ENCODE measurements at places on chromosomes 7 and 10.

DNA sequence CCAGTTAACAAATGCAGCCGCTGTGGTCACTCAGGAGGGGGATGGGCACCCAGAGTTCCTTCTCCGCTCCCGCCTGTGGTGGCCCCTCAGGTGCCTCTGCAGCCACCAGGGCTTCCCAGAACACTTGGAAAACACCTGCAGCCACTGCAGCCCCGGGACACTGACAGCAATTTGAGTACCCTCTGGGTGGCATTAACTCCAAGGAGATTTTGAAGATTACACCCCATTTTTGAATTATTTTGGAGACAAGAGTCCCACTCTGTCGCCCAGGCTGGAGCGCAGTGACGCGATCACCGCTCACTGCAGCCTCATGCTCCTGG is 32.2 kb downstream of the IL15RA start:
- no peak for DNase-seq

DNA sequence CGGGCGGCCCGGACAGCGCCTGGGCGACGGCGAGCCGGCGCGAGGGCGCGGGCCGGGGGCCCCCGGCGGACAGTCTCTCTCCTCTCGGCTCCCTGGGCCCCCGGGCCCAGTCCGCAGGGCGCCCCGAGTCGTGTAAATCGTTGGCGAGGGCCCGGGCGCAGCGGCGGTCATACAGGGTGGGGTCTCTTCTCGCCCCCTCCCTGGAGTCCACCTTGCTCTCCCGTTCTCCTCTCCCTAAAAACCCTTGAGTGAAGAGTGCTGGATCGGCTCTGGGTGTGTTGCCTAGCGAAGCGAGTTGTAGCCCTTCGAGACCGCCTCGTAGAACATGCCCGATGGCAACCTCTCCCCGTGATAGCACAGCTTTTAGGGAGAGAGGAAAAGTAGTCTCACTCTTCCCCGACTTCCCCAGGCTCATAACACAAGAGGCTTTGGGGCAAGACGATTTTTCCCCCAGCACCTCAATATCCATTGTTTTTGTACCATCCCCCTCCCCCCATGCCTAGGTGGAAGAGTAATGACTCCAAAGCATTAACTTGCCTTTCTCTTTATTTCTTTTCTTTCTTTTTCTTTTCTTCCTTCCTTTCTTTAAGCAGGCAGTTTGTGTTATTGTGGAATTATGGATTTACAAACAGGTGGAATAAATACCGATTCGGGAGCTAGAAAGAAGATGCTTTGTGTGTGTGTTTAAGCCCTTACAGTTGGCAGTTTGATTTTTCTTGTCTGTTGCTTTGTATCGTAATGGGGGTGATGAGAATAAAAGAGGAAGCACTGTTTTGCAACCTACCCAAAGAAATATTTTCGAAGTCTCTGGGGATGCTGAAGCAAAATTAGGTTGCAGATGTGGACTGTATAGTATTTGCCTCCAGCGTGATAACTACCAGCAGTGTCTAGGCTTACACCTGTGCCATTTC is 822 bp downstream of the SHOC2 start:
- DNase-seq: no peak

DNA sequence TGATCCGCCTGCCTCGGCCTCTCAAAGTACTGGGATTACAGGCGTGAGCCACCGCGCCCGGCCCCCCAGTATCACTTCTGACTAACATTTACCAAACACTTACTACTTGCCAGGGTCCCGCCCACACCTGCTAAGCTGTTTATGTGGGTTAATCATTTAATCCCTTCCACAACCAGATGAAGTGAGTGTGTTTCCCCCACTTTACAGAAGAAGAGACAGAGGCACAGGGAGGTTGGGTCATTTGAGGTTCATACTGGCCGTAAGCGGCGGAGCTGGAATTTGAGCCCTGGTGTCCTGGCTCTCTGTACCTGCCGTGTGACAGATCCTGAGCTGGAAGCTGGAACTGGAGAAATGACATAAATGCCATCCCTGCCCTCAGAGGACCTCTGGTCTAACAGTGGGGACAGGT is 15.1 kb upstream of the VPS37D start:
- DNase-seq: no peak

GRCh38 chr7:78959477-78959876 is 494.0 kb downstream of the MAGI2 start:
- DNase-seq: no peak

DNA sequence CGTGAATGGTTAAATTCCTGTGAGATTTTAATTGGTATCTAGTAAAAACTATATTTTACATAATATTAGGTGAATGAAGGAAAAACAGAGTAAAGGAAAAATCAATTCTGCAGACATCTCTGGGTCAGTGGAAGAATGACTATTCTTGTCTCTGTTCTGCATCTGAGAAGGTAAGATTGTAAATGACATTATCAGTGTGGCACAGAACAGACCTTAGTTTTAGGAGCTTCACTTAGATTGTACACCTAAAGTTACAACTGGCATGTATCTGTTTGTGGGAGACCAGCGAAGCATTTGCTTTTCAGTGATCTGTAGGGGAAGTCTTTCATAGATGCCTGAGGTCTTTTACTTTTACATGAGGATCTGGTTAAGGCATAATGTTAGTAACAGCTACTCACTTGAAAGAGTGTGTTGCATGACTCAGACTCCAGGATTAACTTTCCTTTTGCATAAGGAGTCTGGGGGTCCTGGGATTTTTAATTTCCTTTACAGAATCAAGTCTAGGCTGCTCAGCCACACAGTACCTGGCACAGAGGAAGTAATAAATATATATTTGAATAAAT is 56.2 kb downstream of the JMJD1C start:
- no peak for DNase-seq

DNA sequence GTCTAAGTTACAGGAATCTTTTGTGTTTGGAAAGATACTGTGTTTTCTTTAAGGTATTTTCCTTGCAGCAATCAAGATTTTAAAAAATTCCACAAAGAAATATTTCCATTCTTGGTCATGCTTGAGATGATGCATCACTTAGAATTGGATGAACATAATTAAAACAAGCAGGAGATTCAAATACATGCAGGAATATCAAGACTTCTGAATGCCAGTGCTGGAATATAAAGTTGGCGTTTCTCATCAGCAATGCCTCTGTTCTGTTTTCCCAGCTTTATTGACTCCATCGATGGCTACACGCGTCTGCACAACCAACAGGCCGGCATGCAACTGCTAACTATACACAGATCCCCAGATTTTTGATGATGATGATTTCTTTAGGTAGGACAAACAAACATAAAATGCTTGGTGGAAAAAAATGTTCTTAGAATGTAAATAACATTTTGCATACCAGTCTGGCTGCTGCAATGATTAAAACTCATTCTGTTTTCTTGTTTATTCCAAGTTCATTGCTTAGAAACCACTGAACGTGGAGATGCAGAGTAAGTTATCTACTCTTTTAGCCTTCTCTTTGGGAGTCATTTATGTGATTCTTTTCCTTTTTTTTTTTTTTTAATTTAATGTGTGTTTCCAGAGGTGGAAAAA is 91.3 kb upstream of the FAM171A1 start:
- DNase-seq: no peak

GRCh38 chr7:28512668-28513440 is 100.5 kb downstream of the CREB5 start:
- DNase-seq: no peak

GRCh38 chr10:83869898-83870297 is 269.4 kb upstream of the GHITM start:
- DNase-seq: no peak

- no peak for DNase-seq
These were observed 49.0 kb upstream of the EN2 start for GRCh38 chr7:155408651-155409586.

DNA sequence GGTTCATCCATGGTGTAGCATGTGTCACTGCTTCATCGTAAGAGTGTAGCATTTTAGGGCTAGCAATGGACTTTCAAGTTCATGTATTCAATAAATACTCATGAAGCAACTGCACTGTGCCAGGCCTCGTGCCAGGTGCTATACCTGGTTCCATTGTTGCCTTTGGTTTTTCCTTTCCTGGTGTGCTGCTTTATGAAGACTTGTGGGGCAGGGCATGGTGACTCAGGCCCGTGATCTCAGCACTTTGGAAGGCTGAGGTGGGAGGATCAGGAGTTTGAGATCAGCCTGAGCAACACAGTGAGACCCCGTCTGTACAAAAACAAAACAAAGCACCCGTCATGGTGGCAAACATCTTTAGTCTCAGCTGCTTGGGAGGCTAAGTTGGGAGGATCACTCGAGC is 2.2 kb upstream of the CPA4 start:
- no peak for DNase-seq

DNA sequence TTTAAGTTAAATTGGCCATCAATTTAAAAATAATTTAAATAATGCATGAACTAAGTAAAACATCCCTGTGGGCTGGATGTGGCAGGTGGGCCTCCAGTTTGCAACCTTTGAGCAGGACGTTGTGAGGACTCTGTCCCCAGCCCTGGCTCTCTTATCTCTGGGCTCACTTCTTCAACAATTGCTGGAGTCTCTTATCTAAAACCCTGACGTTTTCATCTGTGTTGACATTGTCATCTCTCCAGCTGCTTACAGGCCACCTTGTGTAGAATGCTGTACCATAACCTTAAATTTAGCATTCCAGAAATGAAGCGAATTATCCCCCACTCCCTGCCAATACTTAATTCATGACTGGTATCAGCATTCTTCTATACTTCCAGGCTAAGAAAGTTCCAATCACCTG is 3.2 kb upstream of the KIF5B start:
- no peak for DNase-seq

DNA sequence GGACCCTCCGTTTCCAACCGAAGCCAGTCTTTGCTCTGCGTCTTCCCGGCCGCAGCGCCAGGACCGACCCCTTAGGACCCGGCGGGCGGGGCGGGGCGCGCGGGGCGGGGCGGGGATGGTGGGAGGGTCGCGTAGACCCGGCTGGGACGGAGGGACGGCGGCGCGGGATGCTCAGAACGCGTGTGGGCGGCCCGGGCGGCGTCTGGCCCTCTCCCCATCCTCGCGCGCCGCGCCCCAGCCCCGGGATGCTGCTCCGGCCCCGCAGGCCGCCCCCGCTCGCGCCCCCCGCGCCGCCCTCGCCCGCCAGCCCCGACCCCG is at the start of gene UTF1:
UTF1 (plus strand) TSS at position 174 of the 318 bp plus-strand sequence; CDS start at position 246, 72 bp downstream.
- no peak for DNase-seq

DNA sequence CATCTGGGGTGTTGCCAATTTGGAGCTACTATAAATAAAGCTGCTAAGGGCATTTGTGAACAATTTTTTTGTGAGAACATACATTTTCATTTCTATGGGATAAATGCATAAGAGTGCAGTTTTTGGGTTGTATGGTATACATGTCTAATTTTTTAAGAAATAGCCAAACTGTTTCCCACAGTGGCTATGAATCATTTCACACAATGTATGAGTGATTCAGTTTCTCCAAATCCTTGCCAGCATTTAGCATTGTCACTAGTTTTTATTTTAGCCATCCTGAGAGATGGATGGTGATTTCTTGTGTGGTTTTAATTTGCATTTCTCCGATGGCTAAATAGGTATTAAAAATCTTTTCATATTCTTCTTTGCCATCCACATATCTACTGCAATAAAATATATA is 105.3 kb downstream of the AMPH start:
- no peak for DNase-seq

DNA sequence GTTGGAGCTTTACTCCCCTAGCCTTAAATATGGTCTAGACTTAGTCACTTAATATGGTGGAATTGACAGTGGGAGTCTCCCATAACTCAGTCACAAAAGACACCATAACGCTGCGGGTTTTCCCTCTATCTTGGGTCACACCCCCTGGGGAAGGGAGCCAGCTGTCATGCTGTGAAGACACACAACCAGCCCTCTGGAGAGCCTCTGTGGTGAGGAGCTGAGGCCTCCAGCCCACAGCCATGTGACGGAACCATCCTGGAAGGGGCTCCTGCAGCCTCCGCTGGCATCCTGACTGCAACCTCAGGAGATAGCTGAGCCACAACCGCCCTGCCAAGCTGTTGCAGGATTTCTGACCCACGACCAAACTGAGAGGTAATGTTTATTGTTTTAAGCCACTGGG is 37.9 kb downstream of the PAXIP1 start:
- DNase-seq: no peak

DNA sequence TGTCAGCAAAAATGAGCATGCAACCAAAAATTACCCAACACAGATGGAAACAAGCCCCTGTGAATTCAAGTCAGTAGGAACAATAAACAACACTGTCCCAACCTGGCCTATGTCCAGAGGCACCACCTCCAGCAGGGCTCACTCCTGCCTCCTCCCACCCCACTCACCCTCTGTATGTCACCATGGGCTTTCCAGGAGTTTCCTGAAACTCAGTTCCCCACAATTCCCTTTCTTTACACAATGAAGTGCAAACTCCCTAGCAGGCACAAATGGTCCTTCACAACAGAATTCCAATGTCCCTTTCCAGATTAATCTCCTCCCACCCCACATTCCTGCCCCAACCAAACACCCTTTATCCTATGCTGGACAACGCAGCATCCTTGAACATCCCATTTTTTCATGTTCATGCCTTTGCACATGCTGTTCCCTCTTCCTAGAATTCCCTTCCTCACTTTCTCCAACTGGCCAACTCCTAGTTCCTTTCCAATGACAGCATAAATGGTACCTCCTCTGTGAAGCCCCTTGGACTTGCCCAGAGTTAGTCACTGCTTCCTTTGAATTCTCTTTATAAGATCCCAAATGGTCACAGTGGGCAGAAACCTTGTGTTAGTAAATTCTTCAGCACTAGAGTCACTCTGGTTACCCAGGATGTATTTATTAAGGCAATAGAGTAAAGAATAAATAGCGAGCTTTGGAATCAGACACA is 157.5 kb downstream of the SLIT1 start:
- DNase-seq: no peak

DNA sequence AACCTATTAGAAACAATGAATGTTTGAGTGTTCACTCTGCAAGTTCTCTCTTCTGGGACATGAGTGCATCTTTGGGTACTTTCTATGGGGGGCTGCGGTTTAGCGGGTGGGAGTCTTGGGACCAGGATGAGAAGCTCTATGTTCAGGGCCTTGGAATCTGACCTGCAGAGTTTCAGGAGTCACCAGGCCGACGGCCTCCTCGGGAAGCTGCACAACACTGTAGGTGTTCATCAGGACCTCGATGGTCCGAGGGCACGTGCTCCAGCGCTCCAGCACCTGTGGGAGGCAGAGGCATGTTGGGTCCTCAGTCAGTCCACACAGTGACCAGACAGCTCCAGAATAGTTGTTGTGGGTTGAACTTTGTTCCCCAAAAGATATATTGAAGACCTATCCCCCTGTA is 8.9 kb upstream of the GBX1 start:
- DNase-seq: no peak

DNA sequence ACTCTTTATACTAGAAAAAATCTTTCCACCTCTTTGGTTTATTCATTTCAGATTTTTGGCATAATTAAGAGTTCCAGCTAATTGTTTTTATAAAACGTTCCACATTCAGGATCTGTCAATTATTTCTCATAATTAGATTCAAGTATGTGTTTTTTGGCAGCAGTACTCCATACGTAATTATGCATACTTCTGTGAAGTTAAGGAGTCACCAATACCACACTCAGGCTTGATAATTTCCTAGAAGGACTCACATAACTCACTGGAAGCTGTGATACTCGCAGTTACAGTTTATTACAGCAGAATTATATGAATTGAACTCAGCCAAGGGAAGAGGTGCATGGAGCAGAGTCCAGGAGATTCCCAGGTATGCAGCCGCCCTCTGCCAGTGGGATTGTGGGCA is 290.5 kb upstream of the AKR1E2 start:
- no peak for DNase-seq

GRCh38 chr7:95921543-95921942 is 149.2 kb downstream of the DYNC1I1 start:
- no peak for DNase-seq

GRCh38 chr7:25288556-25289307 is 60.4 kb upstream of the NPVF start:
- no peak for DNase-seq

- no peak for DNase-seq
These were observed 111.9 kb upstream of the RHEB start for GRCh38 chr7:151631570-151631952.

GRCh38 chr7:128739990-128740682 is 977 bp downstream of the CALU start:
- no peak for DNase-seq
